Stimulated activated CD8-positive, alpha-beta memory T cell treated with anti-CD3 and anti-CD28 coated beads, Interleukin-4, amount 100 ng/mL, for 4 hours (primary cell): ENCODE measurements at places on chromosomes 4 and X.

DNA sequence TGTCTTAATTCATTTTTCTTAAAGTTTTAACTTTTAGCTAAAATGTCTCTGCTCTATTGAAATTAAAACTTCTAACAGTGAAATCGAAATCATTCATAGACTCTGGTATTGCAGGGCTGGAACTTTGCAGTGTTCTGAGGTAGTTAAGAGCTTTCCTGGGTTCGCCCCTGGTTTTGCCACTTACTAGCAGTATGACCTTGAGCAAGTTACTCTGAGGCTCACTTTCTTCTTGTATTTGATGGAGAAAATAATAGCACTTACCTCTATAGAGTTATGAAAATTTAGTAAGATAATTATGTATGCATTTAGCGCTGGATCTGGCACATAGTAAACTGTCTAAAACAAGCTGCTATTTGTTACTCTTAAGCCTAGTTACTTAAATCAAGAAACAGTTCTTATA is 1.7 kb downstream of the SLAIN2 start:
- DNase-seq = no peak

DNA sequence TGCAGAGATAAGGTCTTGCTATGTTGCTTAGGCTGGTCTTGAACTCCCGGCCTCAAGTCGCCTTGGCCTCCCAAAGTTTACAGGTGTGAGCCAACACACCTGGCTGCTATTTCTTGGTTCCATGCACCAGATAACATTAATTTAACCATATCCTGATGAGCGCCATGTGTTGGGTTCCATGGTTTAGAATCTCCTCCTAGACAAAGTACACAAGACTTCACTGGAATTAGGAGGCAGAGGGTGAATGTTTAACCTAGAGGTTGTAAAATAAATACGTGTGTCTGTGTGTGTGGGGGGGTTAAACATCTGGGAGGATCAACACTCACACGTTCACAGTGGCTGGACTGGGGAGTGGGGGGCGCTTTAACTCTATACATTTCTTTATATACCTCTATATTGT is 32.4 kb upstream of the SORCS2 start:
- DNase-seq = no peak

- DNase-seq = no peak
Measured at GRCh38 chrX:119758731-119759247, 401 bp downstream of the SOWAHD start.

DNA sequence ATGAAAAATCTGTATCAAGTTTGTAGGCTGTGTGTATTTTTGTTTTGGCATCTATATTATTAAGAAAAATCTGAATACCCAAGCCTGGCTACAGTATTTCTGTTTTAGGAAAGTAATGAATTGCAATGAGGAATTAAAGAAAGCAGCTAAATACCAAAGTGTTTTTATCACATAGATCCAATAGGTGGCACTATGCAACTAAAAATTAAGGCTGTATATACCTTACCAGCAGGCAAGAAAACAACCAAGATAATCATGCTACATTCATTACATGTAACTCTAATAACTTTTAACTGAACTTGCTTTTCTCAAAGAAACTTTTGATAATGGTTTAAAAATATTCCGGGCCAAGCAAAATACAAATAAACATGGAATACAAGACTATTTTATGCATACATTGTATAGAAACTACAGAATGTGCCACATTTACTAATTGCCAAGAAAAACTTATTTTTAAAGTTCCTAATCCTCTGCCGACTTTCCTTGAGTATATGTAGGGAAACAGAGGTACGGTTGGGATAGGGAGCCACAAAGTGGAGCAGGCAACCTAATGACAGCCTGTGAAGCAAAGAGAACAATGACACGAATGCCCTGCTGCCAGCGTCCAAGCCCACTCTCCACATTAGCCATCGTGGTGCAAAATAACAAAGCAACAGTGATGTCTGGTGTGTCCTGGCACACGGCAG is 63.7 kb downstream of the SEC24D start:
- DNase-seq = no peak

DNA sequence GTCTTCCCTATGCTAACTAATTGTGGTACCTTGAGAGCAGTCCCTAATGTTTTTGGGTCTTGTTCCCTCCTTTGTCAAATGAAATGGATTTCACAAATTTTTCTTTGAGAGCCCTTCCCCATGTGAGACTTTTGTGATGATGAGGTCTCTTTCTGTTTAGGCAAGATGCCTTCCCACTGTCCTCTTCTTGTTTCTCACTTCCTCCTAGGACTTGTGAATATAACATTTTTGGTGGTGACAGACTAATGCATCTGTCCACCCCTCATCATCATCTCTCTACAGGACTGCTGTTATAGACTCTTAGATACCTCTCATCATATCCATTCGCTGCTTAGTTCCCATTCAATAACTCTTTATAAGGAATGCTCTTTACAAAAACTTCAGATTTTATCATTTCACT is 8.7 kb upstream of the ANK2 start:
- no peak for DNase-seq

DNA sequence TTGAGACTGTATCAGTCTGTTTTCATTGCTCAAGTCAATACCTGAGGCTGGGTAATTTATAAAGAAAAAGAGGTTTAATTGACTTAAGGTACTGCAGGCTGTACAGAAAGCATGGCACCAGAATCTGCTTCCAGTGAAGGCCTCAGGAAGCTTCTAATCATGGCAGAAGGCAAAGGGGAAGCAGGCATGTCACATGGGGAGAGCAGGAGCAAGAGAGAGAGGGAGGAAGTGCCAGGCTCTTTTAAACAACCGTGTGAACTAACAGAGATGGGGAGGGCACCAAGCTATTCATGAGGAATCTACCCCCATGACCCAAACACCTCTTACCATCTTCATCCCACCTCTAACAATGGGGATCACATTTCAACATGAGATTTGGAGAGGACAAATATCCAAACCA is 7.2 kb upstream of the TMEM131L start:
- no peak for DNase-seq

GRCh38 chr4:21628916-21629610 is 319.5 kb downstream of the KCNIP4 start:
- no peak for DNase-seq

- DNase-seq = no peak
Measured at GRCh38 chrX:116239944-116240840, 69.6 kb downstream of the AGTR2 start.

DNA sequence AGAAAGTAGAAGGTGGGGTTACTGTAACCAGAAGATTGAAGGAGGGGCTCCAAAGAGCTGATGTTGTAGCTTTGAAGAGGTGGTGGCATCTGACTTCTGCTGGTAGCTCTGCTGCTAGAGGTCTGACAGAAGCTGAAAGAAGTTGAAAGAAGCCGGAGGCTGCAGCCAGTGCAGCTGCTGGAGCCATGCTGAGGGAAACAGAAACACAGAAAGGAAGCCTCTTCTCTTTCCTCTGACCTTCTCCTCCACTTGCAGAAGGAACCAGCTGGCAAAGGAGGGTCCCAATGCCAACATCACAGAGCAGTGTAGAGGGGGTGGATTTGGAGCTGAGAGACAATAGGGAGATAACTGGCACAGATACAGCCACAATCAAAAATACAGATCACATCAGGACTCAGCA is 89.3 kb upstream of the HHIP start:
- no peak for DNase-seq

DNA sequence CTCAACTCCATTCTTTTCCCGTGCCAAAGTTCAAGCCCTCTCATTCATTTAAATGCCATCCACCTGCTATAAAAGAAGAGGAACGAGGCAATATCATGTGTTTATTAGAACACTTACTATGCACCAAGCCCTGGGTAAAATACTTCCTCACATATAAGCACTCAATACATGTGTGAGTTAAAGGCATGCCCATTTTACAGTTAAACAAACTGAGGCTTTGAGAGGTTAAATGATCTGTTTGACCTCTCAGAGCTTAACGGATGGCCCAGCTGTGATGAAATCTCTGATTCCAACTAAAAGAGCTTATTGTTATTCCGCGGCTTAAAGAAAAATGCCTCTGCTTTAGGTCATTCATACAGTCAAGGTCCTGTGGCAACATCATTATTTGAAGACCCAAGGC is 124.3 kb downstream of the HS6ST2 start:
- no peak for DNase-seq

DNA sequence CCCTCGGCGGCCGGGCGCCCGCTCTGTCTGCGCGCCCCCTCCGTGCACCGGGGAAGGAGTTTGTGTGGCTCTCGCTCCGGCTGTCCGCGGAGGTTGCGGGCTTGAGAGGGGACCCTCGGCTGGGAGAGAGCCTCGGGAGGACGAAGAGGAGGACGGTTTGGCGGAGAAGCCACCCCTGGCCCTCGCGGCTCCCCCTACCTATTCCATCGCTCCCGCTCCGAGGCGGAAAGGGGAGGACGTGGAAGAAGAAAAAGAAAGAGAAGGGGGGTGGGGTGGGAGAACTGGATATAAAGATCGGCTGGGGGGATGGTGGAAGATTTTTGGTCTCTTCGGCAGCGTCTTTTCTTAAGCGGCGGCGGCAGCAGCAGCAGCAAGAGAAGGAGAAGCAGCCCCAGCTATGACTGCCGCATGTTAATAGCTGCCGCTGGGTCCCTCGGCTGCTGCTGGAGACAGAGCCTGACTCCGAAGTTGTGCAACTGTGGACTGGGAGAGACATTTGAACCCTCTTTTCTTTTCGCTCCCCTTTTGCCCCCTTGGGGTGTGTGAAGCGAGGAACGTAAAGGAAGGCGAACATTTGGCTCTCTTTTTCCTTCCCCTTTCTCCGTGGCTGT is 895 bp downstream of the ADGRL3 start:
- no peak for DNase-seq

- no peak for DNase-seq
Measured at GRCh38 chr4:152678841-152679240, 956 bp downstream of the TMEM154 start.

GRCh38 chr4:29588617-29589016 is 1131.6 kb upstream of the PCDH7 start:
- DNase-seq = no peak

GRCh38 chr4:13599159-13599558 is 28.4 kb downstream of the BOD1L1 start:
- DNase-seq = no peak

DNA sequence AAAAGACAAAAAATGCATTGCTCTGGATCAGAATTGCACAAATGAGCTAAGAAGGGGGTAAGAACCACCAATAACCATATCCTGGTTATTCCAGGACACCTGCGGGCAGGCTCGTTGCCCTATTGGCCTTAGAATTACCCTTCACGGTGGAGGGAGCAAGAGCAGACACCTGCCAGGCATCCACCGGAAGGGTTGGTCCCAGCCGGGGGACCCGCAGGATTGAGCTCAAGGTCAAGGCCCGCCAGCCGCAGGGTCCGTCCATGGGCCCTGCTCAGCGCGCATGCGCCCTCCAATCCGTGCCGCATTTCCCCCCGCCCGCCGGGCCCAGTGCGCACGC is 575 bp downstream of the SLC25A6 start:
- DNase-seq = no peak

DNA sequence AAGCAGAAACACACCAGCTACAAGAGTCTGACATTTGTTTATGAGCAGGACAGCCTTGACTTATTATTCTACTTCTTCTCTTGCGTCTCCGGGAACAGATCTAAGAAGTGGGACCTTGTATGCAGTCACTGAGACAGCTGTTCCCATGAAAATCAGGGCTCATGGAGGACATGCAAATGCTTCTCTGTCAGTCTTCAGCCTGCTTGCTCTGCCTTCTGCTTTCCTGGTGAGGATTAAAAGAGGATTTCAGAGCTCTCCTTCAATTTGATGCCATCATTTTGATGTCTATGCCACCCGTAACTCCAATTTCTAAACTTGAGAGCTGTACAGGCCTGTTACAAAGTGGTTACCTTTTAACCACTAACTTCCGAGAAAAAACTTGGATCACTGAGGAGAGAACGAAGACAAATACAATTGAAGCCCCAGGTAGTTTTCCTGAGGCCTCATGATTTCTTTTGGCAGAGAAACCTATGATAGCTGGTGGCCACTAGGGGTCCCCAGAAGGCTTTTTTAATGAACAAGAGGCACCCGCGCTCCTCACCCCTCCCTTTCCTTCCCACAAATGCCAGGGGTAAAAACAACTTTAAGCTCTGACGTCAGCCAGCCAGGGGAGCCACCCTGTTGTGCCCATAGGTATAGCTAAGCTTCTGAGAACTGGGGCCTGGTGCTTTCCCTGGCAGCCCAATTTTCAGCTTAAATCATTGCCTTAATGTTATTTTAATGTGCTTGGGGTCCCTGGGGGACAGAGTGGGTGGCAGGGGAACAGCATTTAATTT is 97.0 kb downstream of the DDIT4L start:
- peak; percentile 72 for DNase-seq

DNA sequence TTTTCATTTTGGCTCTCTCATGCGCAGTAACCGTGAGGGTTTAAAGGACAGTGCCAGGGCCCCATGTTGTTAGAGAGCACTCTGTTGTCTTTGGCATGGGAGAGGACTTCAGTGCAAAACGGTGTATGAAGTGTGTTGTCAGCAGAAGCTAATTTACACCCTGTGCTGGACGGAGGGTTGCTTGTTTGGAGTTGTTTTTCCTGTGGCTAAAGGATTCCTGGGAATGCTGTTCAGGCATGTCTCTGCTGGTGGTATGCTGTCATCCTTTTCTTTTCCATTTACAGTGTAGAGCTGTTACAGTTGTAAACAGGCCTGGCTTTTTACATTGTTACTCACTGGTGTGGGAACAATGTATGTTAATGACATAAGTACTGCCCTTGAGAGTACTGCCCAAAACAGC is 206.3 kb downstream of the CBR4 start:
- no peak for DNase-seq

- DNase-seq = no peak
Measured at GRCh38 chr4:168516841-168517240, 20.0 kb downstream of the PALLD start.

DNA sequence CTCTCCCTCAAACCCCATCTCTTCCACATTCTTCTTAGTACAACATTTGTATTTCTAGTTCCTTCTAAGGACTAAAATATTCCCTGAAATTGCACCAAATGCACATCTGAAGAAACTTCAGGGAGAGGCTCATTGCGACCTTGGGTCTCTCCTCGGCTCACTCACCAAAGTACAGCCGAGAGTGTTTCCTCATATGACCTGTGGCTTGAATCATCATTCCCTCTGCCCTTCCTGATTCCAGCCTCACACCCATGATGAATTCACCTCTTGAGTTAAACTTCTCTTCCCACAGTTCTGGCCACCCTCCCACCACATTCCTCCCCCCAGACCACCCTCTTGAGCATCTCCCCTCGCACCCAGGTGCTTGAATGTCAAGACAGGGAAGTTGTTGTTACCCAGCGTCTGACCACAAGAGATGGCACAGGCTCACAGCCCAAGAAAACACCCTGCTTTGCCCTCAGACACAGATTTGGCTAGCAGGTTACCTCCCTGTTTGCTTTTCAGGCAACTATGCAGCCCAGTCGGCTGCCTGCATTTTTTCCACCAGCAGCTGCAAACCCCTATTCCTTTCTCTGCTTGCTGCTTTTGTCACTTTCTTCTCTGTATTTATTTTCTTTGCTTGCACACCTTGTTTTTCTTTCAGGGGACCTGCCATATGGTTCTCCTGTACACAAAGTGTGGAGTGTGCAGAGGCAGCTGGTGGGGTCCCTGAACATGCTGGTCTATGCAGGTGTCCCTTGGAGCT is 214.8 kb downstream of the SPATA18 start:
- DNase-seq = no peak

GRCh38 chr4:137360761-137361160 is 171.5 kb downstream of the PCDH18 start:
- DNase-seq = no peak
